ENCODE measurements at places on chromosomes 16 and 17.
A peak's percentile ranks its signal among the peaks of the same experiment; 100 is the strongest.

GRCh38 chr17:11916091-11916490 is 81.2 kb downstream of the ZNF18 start:
- DNase-seq = no peak

DNA sequence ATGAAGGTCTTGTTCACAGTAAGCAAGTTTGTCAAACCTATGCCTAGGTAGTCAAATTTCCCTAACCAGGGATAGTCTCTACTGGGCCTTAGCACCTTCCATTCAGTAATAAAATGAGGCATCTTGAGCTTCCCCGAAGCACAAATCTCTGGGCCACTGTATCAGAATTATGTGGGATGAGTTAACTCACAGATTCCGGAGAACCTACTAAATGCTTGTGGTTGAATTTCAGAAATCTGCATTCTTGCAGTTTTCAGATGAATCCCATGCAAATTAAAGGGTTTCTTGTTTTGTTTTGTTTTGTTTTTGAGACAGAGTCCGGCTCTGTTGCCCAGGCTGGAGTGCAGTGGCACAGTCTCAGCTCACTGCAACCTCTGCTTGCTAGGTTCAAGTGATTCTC is 478.8 kb upstream of the HSBP1 start:
- DNase-seq = no peak

GRCh38 chr17:16406742-16407674 is 8.4 kb upstream of the TRPV2 start:
- peak; percentile 36 for DNase-seq

- no peak for DNase-seq
Measured at GRCh38 chr17:77596491-77597417, 361.7 kb upstream of the TNRC6C start.

DNA sequence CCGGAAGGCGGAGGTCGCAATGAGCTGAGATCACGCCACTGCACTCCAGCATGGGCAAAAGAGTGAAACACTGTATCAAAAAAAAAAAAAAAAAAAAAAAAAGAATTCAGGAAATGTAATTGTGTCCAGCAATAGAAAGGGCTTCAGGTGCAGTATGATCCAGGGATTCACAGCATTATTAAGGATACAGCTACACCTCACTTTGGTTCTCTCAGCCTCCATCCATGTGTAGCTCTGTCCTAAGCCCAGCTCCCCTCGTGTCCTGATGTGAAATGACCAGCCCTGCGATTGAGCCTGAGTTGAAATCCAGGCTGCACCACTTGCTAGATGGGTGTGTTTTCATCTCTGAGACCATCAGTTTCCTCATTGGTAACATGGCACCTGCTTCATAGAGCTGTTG is 3.0 kb downstream of the SLC5A10 start:
- no peak for DNase-seq
